ENCODE measurements at places on chromosomes 2 and 18.

- no peak for DNase-seq
Observed at GRCh38 chr2:113240915-113241911, 37.5 kb downstream of the PAX8 start.

- no peak for DNase-seq
Observed at GRCh38 chr2:14261771-14262170, 370.7 kb upstream of the LRATD1 start.

DNA sequence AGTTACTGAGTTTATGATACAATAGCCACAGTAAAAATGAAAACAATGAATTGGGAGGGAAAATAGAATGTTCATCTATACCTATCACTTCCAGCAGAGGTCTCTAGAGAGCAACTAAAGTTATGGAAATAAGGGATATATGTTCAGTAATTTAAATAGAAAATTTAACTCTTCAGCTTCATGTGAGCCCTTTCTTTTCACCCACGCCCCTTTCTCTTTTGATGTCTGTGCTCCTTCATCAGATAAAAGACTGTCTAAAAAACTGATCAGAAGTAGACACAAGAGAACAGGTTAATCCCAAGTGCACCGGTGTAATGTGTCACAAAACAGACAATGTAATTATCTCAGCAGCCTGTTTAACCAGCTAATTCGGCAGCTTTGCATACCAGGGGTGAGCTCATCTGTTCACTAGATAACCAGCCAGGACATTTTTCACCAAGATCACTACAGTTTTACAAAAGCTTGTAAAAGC lies 238.5 kb upstream of the ERBB4 start:
- peak; percentile 50 for DNase-seq

GRCh38 chr2:156903335-156903734 lies 354.2 kb upstream of the GALNT5 start:
- no peak for DNase-seq

GRCh38 chr2:60891180-60891579 lies 9.8 kb downstream of the REL start:
- no peak for DNase-seq

GRCh38 chr2:104930732-104931131 lies 76.8 kb downstream of the POU3F3 start:
- no peak for DNase-seq

GRCh38 chr2:231905026-231905425 lies 21.2 kb downstream of the NPPC start:
- no peak for DNase-seq

DNA sequence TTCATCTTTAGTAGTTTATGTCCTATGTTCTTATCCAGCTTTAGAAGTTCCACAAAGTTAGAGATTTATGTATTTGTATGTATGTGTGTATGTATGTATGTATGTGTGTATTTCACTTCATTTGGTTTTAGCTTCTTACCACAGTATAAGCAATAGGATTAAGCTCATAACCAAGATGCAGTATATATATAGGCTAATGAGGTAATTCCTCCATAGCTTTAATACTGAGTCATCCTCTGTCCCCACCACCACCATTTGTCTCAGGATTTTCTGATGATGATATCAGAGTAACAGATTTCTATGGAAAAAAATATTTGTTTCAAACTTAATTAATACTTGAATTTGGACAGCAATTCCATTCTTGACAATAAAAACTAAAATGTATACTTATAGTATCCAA lies 159.2 kb downstream of the SOX11 start:
- no peak for DNase-seq

DNA sequence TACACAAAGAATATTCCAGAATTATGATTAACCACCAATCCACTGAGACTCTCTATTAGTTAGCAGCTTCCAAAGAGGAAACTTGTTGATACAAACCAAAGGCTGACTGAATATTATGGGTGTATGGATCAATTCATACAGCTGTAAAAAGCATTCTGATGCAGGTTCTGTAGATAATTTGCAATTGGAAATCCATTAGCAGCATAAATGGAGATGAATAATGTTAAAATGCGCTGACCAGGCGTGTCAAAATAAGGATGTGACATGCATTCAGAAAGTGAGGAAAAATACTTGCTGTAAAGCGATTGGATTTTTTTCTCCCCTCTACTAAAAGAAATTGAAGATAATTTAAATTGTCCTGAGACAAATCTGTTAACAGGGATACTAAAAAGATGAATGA lies 169.0 kb upstream of the DDX18 start:
- DNase-seq, result no peak

- DNase-seq, result no peak
Observed at GRCh38 chr2:112621790-112622527, 23.8 kb upstream of the SLC20A1 start.

- DNase-seq, result no peak
Observed at GRCh38 chr2:199144546-199144945, 313.2 kb downstream of the SATB2 start.

GRCh38 chr2:5057891-5058351 lies 634.3 kb upstream of the SOX11 start:
- no peak for DNase-seq

GRCh38 chr2:145530653-145531052 lies 1010.7 kb upstream of the ZEB2 start:
- DNase-seq, result no peak

GRCh38 chr18:47725656-47726055 lies 204.8 kb downstream of the SMAD2 start:
- no peak for DNase-seq

- no peak for DNase-seq
Observed at GRCh38 chr2:54639609-54640008, 83.9 kb upstream of the EML6 start.

GRCh38 chr2:239271471-239271870 lies 129.3 kb downstream of the HDAC4 start:
- DNase-seq, result no peak

DNA sequence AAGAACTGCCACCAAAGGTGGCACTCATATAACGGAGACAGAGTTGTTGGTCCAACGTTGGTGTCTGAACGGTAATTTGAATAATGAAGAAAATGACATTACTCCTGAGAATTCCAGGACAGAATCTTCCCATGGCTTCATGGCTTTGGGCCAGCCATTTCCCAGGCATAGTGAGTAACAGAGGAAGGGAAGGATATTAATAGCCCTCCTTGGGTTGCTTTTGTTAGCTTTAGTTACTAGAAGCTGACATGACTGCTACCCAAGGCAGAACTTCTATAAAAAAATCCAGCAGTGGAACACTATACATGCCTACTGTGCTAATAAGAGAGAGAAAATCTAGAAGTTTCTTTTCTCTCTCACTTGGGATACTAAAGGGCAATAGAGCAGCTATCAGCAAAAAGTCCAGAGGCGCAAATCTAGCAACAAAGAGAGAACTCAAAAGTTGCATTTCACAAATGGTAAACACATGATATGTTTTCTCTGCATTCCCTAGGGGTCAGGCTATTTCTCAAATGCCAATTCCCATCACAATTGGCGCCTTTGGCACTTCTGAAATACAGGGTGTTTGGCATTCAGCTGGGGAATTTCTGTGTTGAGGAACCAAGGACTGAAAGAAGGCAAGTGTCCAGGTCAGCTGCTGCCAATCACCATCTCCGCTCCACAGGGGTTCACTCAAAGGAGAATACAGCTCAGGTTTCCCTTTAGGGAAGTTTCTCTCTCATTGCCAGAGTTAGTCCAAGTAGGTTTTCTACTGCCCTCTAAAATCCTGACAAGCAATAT lies 160.8 kb upstream of the KYNU start:
- DNase-seq, result no peak

- DNase-seq, result no peak
Observed at GRCh38 chr2:14418115-14418514, 214.4 kb upstream of the LRATD1 start.

- peak; percentile 4 for DNase-seq
Observed at GRCh38 chr2:128664499-128664971, 345.9 kb upstream of the HS6ST1 start.
